Activated T-cell treated with anti-CD3 and anti-CD28 coated beads, Interleukin-2, amount 50 U/mL, for 72 hours (primary cell): ENCODE measurements at places on chromosomes 12 and 14. TPM values are rescaled to one million over a fixed set of nuclear protein-coding genes. Genes with fewer than 3 reads are reported as not detected.

DNA sequence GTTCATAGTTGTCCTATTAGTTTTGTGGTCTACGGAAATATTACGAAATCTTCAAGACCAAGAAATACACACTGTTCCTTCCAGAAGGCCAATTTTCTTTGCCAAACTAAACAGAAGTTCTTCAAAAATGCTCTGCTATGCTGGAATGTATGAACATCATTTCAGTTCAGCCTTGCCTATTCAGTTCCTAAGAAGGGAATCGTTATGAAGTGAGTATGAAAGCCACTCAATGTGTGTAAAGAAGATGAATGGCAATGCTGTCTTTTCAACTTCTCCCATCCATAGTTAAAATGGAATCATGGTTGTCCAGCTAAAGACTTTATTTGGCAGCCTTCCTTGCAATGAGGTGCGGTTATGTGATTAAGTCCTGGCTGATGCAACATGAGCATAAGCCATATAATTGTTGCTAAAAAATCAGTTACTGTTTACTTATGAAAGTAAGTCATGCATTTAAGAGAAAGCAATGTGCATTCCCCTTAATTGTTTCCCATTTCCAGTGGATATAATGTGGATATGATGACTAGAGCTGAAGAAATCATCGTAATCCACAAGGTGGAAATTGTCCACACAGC lies 73.8 kb upstream of the PTPRR start:
- no peaks in the 10 kb centered on the region for H3K36me3 ChIP-seq
- no peaks in the 10 kb centered on the region for H3K27me3 ChIP-seq
- H3K4me3 ChIP-seq, result no peak overlapping the region
- no peak for DNase-seq
- H3K27ac ChIP-seq, result no peak overlapping the region

- peak overlapping the region; percentile 90 for H3K4me3 ChIP-seq
- no peak overlapping the region for H3K27ac ChIP-seq
- H3K4me1 ChIP-seq, result peaks cover 37% of the 10 kb centered on the region
- DNase-seq, result peak; percentile 52
Measured at GRCh38 chr14:60327447-60328331, 78.7 kb downstream of the PPM1A start.

DNA sequence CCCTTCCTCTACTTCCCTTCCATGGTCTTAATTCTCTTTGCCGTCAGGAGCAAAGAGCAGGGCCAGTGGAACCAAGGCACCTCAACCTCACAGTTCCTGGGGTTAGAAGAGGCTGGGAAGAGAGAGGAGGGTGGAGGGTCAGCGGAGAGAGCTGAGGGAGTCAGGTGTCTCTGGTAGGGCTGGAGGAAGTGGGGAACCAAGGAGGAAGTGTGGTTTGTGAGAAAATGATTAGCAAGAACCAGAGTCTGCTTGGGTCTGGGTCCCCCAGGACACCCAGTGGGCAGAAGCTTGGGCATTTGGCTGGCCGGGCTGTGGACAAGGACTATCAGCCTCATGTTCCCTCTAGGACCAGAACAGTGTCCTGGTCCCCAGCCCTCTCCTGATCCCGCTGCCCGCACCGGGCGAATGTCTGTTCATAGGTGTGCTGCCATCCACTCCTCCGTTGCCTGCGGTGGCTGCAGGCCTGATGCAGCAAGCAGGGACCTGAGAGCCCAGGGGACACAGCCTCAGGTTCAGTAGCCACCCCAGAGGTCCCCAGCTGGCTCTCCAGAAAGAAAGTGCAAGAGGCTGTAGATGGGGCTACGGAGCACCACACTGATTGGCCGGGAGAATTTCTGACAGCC lies 2.3 kb downstream of the HOXC12 start:
- peaks cover 87% of the 10 kb centered on the region for H3K27me3 ChIP-seq
- DNase-seq, result no peak
- H3K36me3 ChIP-seq, result no peaks in the 10 kb centered on the region
- H3K27ac ChIP-seq, result no peak overlapping the region
- no peak overlapping the region for H3K4me3 ChIP-seq
- peaks cover 41% of the 10 kb centered on the region for H3K4me1 ChIP-seq

DNA sequence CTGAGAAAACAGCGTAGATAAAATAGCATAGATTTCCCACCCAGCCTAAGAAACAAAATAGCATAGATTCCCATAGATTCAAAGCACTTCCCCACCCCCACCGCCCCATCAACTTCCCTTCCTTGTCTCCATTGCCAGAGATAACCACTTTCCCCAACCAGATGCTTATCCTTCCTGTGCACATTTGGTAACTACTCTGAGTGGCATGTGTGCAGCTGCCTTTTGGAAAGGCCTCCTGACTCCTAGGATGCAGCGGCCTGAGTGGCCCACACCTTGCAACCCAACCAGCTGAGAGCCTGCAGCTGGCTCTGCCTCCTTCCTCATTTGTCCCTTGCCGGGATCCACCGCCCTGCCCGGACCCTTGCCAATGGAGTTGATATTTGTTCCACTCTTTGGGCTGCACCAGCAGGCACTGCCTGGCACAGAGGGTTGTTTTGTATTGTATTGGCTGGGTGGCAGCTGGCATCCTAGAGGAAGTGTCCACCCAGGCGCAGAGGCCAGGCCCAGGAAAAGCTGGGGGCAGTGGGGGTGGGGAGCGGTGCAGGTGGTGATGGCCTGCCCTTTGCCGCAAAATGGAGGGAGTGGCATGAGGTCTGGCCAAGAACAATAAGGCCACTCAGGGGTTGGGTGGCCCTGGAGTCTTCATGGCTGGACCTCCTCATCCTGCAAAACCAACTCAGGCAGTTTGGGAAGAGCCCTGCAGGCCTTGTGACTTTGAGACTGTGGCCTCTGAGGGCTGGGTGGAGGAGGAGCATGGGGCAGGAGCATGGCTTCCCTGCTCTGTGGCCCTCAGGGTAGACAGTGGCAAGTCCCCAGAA lies 4.9 kb downstream of the SLC48A1 start:
- no peaks in the 10 kb centered on the region for H3K27me3 ChIP-seq
- H3K27ac ChIP-seq, result peak overlapping the region; percentile 30
- peaks cover 51% of the 10 kb centered on the region for H3K4me1 ChIP-seq
- no peaks in the 10 kb centered on the region for H3K36me3 ChIP-seq

GRCh38 chr12:46674129-46674528 lies 151.7 kb downstream of the SLC38A4 start:
- H3K27ac ChIP-seq, result no peak overlapping the region
- no peaks in the 10 kb centered on the region for H3K36me3 ChIP-seq
- H3K27me3 ChIP-seq, result no peaks in the 10 kb centered on the region
- H3K4me3 ChIP-seq, result no peak overlapping the region
- no peak for DNase-seq
- H3K4me1 ChIP-seq, result peaks cover 24% of the 10 kb centered on the region

- DNase-seq, result no peak
- H3K27me3 ChIP-seq, result no peaks in the 10 kb centered on the region
- H3K27ac ChIP-seq, result no peak overlapping the region
- no peaks in the 10 kb centered on the region for H3K4me1 ChIP-seq
- no peaks in the 10 kb centered on the region for H3K36me3 ChIP-seq
Measured at GRCh38 chr14:48323665-48324064, 648.3 kb upstream of the MDGA2 start.

DNA sequence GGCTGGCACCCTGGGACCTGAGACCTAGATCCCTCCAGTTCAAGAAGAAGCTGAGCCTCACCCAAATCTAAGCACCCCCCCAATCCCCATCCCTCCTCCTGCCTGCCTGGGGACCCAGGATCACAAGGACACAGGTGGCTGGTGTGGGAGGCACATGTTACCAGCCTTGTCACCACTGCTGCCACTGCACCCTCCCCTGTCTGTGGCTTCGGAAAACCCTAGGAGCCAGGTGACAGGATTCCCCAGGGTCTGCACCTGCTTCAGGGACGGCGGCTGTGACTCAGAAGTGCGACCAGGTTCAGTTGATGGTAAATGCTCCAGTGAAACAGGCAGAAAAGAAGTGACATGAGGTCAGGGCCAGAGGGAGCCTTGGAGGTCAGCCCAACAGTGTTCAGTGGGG lies 62.8 kb upstream of the FAM222A start:
- H3K4me3 ChIP-seq, result no peak overlapping the region
- H3K4me1 ChIP-seq, result no peaks in the 10 kb centered on the region
- no peak for DNase-seq

DNA sequence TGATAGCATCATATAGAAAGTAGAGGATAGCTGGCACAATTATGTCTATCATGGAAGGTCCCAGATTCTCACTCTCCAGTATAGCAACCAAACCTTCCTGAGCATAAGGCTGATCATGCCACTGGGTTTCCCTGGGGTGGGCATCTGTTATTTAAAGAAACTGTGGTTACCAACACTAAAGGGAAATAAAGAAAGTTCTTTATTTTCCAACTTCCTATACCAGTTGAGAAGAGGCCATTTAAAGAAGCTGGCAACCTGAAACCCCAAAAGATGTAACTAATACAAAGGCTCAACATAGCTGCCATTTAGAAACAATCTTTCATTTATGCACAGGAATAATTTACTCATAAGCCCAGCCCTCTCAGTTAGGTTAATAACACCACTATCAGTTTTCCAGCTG lies 3.1 kb downstream of the BCAT1 start:
- DNase-seq, result no peak
- H3K4me3 ChIP-seq, result no peak overlapping the region
- H3K36me3 ChIP-seq, result peaks cover 11% of the 10 kb centered on the region
- peaks cover 57% of the 10 kb centered on the region for H3K27me3 ChIP-seq
- H3K4me1 ChIP-seq, result peaks cover 54% of the 10 kb centered on the region
- no peak overlapping the region for H3K27ac ChIP-seq

DNA sequence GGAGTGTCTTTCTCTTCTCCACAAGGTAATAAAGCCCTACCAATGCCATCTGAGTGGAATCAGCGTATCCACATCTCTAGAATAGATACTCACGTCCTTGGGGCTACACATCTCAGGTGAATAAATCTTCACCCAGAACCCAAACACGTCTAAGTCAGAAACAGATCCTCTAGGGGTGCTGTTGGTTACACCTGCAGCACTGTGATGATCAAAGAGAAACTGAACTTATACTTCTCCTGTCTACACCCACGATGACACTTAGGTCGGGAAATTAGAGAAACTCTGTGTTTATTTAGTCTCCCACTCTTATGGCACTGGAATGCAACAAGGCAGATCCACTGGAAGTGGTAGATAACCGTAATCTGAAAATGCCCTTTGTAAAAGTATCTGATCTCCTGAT lies 46.2 kb downstream of the WIF1 start:
- H3K36me3 ChIP-seq, result no peaks in the 10 kb centered on the region
- no peak for DNase-seq

DNA sequence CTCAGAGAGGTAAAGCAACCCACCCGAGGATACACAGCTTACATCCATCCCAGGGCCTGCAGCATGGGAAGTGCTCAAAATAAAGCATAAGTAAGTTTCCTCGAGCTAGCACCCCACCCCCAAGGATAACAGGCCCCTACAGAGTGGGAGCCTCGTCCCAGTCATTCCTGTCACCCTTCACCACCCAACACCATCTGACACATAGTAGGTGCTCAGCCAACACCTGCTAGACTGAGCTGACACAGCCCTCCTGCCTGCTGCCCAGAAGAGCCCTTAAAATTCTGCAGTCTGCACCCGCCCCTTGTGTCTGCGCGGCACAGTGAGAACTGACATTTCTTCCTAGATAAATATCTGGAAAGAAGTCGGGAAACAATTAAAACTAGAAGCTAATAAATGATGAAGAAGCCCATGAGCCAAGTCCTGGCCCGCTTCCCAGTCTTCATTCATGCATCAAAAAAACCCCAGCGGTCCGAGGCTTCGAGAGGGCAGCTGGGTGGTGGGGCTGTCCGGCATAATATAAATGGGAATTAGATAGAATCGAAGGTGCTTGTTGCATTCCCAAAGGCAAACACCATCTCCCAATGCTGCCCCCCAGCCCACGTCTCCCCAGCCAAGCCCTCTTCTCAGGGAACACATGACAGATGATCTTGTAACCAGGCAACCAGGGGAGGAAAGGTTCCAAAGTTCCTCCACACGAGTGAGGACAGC lies 76.2 kb downstream of the BCL11B start:
- no peaks in the 10 kb centered on the region for H3K27me3 ChIP-seq
- H3K36me3 ChIP-seq, result peaks cover 6% of the 10 kb centered on the region
- H3K27ac ChIP-seq, result peak overlapping the region; percentile 96
- peak overlapping the region; percentile 72 for H3K4me3 ChIP-seq
- H3K4me1 ChIP-seq, result peaks cover 98% of the 10 kb centered on the region

DNA sequence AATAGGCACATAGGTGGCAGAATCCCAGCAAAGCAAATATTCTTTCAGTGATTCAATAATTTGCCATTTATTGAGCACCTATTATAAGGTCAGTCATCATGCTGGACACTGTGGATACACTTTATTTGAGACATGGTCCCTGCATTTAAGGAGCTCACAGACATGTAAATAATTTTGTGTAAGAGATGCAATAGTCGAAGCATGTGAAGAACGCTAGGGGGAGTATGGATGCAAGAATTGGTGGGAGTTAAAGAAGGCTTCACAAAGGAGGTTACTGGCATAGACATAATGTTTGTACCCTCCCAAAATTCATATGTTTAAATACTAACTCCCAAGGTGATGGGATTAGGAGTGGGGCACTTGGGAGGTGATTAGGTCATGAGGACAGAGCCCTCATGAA lies 260.6 kb upstream of the GARIN6 start:
- no peak overlapping the region for H3K4me3 ChIP-seq
- DNase-seq, result no peak
- H3K27ac ChIP-seq, result no peak overlapping the region
- H3K36me3 ChIP-seq, result no peaks in the 10 kb centered on the region
- no peaks in the 10 kb centered on the region for H3K4me1 ChIP-seq
- H3K27me3 ChIP-seq, result no peaks in the 10 kb centered on the region

- H3K4me3 ChIP-seq, result no peak overlapping the region
- no peaks in the 10 kb centered on the region for H3K4me1 ChIP-seq
- no peak overlapping the region for H3K27ac ChIP-seq
Measured at GRCh38 chr14:96299441-96299840, 43.4 kb downstream of the BDKRB1 start.

- H3K4me1 ChIP-seq, result peaks cover 53% of the 10 kb centered on the region
- DNase-seq, result no peak
- H3K36me3 ChIP-seq, result peaks cover 14% of the 10 kb centered on the region
- H3K27me3 ChIP-seq, result no peaks in the 10 kb centered on the region
- no peak overlapping the region for H3K27ac ChIP-seq
- no peak overlapping the region for H3K4me3 ChIP-seq
Measured at GRCh38 chr12:19456176-19456575, 16.9 kb downstream of the AEBP2 start.

GRCh38 chr12:5099591-5099990 lies 55.9 kb downstream of the KCNA5 start:
- H3K36me3 ChIP-seq, result no peaks in the 10 kb centered on the region
- no peak for DNase-seq
- H3K27me3 ChIP-seq, result peaks cover 12% of the 10 kb centered on the region
- no peak overlapping the region for H3K4me3 ChIP-seq
- no peak overlapping the region for H3K27ac ChIP-seq
- no peaks in the 10 kb centered on the region for H3K4me1 ChIP-seq

Gene JDP2
- 6.3 TPM for total RNA-seq

Gene BTG1
- 258 TPM for total RNA-seq

Gene SPIC
- total RNA-seq, result not detected

Gene RTRAF
- total RNA-seq, result 191 TPM

Gene SDS
- not detected for total RNA-seq

Gene CLEC4C
- not detected for total RNA-seq

Gene ACTR6
- 37.1 TPM for total RNA-seq

Gene SCN8A
- 0.79 TPM for total RNA-seq

Gene CRACR2A
- total RNA-seq, result 25.5 TPM

Gene BEST3
- total RNA-seq, result not detected

Gene C1QL4
- total RNA-seq, result 0.12 TPM

Gene RNF212B
- not detected for total RNA-seq

Gene HOXC11
- total RNA-seq, result not detected

Gene MRPL51
- 179 TPM for total RNA-seq

Gene GZMH
- total RNA-seq, result 74.2 TPM

Gene C12orf54
- total RNA-seq, result 0.77 TPM

Gene TAS2R14
- 1.2 TPM for total RNA-seq
